ENCODE measurements at places on chromosomes 16 and 17.

DNA sequence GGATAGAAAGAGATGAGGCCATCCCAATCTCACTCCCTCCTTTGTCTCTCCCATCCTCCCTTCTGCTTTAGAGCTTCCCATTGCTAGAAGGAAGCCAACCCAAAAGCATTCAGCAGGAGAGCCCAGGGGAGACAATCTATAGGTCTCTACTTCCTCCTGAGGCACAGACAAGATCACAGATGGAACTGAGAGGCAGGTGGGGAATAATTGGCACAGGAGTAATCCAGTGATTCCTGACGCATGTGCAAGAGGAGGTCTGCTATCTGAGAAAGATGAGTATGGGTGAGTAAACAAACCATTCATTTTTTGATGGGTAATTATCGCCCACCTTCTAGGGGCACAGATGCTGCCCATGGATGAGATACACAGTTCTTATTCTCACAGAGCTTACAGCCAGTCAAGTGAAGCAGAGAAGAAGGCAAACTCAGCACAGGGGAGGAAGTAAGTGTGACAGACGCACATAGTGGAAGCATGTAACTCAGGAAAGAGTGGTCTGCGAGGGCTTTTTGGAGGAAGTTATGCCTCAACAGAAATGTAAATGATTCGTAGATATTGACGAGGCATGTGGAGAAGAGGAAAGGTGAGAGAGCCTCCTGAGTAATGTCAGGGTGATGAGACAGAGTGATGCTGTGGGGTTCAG lies 88.9 kb upstream of the HLF start:
- no peak for DNase-seq

DNA sequence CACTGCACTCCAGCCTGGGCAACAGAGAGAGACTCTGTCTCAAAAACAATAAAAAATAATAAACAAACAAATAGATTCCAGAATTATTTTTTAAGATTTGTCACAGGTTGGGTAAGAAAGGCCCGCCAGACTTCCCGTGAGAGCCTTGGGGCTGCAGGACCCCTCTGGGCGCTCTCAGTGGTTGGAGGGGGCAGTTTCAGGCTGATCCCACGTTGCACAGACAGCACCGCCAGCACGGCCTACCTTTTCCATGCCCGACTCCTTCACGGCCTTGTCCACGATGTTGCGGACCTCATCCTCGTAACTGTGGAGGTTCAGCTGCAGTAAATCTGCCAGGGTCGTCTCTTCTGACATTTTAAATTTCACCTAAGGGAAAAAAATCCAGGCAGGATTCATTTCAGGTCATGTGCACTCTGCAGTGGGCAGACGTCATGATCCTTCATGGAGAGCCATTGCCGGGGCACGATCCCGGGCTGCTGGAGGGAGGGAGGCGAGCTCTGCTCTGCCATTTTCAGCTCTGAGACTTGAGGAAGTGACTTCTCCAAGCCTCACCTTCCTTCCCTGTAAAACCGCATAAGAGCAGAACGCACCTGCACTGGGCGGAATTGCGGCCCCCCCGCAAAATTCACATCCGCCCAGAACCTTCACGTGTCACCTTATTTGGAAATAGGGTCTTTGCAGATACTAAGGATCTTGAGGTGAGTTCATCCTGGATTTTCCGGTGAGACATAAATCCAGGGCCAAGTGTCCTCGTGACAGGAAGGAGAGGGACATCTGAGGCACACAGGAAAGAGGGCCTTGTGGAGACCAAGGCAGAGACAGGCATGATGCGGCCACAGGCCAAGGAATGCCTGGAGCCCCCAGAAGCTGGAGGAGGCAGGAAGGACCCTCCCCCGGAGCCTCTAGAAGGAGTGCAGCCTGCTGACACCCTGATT lies 66.8 kb downstream of the DNAH17 start:
- DNase-seq = no peak

DNA sequence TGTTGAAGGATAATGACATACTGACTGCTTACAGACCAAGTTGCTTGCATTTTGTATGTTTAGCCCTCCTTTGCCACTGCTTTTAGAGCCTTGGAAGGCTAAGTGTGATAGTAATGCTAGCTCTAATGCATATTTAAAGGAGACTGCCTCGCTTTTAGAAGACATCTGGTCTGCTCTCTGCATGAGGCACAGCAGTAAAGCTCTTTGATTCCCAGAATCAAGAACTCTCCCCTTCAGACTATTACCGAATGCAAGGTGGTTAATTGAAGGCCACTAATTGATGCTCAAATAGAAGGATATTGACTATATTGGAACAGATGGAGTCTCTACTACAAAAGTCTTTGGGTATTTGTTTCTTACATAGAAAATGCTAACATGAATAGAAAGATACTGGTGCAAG lies 19.1 kb downstream of the CAPNS2 start:
- no peak for DNase-seq

DNA sequence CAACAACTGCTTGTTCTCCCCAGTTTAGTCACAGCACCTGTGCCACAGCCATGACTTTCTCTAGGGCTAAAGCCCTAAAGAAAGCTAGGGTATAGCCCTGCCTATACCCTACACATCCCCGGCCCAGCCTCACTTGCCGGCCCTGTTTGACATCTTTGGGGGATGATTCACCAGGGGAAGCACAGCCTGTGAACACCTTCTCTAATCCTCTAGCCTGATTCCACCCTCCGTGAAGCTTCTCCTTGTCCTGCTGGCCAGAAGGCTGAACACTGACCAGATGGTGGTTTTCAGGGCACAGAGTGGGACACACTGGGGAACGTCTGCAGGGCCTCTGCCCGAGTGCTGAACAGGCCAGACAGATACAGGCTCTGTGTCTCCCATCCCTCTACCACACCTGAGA lies 6.0 kb downstream of the CLEC16A start:
- no peak for DNase-seq

GRCh38 chr16:74627506-74628220 lies 20.7 kb upstream of the GLG1 start:
- DNase-seq = no peak

DNA sequence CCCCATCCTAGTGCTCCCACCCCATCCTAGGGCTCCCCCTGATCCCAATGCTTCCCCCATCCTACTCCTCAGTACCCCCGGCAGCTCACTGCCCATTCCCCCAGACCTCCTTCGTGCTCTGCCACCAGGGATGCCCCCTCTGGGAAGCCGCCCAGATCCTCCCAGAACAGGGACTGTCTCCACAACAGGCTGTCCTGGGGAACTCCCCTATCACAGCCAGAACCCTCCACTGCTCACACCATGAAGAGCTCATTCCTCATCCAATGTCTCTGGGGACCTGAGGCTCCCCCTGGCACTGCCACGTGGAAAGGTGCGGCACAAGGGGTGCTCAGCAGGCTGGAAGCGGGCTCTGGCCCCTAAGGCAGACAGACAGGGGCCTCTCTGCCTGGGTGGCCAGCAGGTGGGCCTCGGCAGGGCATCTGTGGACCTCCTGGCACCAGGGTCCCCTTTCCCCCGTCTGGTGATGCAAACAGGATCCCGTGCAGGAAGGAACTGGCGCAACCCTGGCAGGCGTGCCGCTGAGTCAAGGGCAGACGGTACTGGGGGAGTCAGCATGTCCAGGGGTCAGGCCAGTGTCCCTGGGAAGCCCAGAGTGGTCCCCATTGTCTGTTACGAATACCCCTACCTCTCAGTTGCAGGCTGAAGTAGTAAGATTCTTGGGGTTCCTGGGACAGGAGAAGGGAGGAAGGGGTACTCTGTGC lies 14.8 kb upstream of the PVALEF start:
- no peak for DNase-seq

DNA sequence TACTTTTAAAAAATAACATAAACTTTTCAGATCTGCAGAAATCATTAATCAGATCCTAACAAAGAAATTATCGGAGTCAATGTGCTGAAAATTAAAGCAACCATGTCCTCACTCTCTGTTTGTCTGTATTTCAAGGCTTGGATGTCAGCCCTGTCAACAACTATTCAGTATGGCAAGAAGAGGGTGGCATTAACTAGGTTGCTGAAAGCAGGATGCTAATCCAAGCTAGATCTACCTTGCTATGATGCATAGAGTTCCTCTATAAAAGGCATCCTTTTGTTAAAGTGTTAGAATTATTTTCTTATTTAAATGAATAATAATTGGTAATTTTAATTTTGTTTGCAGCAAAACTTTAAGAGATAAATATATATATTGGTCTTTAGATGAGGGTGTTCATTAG lies 800.8 kb downstream of the CDH11 start:
- no peak for DNase-seq

DNA sequence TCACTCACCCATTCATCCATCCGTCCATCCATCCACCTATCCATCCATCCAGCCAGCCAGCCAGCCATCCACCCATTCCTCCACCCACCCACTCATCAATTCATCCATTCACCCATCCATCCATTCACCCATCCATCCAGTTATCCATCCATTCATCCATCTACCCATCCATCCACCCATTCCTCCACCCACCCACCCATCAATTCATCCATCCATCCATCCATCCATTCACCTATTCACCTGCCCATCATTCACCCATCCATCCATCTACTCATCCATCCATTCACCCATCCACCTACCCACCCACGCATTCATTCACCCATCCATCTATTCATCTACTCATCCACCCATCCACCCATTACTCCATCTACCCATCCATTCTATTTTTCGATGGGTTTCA lies 43.6 kb upstream of the JPH3 start:
- no peak for DNase-seq

DNA sequence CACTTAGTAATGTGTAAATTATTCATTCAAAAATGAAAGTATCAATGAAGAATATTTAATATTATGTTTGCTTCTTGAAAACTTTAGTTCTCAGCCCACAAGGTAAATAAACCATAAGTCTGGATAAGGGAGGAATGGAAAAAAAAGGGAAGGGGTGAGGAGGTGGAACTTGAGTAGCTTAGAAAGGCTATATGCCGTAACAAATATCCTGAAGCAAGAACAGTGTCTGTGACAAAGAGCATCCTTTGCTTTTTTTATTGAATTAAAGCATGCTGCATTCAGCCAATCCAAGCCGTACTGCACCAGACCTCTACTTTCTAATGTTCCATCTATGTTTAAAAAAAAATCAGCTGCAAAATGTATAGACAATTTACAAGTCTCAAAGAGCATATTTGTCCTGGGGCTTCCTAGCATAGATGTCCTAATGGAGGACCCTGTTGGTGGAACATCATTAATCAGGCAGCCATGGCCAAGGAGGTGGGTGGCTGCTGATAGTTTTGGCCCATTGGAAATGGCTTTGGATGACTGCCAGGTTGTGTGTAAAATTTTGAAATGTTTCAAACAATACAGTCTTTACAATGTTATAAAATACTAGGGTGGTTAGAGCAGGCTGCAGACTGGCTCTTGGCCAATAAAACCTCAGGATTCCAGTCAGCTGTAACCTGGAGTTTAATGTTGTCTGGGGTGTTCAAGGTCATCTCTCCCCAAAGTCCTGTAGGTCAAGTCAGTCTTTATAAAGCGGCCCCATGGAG lies 895.8 kb upstream of the SOX9 start:
- no peak for DNase-seq

- DNase-seq = no peak
Measured at GRCh38 chr17:3885271-3885670, 7.6 kb downstream of the CAMKK1 start.

DNA sequence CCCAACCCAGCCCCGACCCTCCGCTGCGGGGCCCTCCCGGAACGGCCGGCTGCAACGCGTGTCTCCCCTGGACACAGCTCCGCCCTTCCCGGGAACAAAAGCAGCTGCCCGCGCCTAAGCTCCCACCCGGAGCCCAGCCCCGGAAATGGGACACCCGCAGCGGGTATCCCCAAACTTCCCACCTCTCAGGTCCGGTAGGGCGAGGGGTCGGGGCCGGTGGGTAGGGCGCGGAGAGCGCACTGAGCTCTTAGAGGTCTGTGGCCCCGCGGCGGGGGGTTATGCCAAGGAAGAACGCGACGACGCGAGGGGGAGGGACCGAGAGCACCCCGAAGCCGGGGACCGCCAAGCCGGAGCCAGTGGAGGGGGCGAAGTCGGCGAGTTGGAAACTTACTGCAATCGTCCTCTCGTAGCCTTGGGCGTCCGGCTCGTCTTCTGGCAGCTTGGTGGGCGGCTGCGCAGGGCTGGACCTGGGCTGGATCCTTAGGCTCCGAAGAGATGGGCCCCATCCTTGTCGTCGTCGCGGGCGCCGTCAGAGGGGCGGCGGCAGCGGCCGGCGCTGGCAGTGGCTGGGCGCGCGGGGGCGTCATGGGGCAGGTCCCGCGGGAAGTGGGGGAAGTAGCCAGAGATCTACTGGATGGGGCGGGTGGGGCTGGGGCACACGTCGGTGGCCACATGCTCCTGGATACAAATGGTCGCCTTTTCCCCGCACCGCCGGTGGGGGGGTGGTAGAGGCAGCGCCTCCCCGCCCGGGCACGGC lies 6.9 kb downstream of the USP6 start:
- DNase-seq = no peak

DNA sequence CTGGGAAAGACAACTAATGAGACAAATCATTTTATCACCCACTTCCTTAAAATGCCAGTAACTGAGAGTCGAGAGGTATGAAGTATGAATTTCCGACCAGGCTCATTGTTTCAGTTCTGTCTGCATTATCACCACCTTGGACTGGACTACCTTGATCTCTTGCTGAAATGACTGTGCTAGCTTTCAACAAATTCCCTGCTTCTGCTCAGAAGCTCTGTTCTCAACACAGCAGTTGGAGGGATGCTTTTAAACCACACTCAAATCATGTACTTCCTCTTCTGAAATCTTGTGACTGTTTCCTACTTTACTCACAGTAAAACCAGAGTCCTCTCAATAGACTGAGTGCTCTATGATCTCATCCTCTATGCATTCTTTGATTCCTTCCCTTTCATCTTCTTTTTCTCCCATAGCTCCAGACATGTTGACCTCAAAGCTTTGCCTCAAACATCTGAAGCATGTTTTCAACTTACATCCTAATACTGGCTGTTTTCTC lies 195.8 kb downstream of the KCNJ2 start:
- DNase-seq = no peak

- DNase-seq = peak; percentile 57
Measured at GRCh38 chr17:10772425-10773380, 31.2 kb downstream of the TMEM238L start.

DNA sequence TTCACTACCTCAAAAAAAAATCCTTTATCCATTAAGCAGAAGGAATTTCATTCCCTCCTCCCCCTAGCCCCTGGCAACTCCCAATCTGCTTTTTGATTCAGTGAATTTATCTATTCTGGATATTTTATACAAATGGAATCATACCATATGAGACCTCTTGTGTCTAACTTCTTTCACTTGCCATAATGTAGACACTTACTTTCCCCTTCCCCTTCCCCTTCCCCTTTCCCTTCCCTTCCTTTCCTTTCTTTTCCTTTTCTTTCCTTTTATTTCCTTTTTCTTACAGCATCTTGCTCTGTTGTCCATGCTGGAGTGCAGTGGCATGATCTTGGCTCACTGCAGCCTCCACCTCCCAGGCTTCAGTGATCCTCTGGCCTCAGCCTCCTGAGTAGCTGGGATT lies 50.5 kb downstream of the PSMD12 start:
- no peak for DNase-seq

Data from activated CD4-positive, alpha-beta T cell treated with anti-CD3 and anti-CD28 coated beads, Interleukin-2, Interleukin-4, amounts not matched to agents 100 ng/mL and 50 ng/mL, durations not matched to agents 16 hours and 8 hours (primary cell).